ENCODE measurements at places on chromosomes 3 and 15. TPM values are rescaled to one million over a fixed set of nuclear protein-coding genes. Genes with fewer than 3 reads are reported as not detected.
A peak's percentile ranks its signal among the peaks of the same experiment; 100 is the strongest.

- ATAC-seq, result no peak
Observed at GRCh38 chr15:56552659-56553058, 87.7 kb upstream of the MNS1 start.

GRCh38 chr15:51759557-51760070 is 8.2 kb downstream of the TMOD2 start:
- ATAC-seq, result no peak

DNA sequence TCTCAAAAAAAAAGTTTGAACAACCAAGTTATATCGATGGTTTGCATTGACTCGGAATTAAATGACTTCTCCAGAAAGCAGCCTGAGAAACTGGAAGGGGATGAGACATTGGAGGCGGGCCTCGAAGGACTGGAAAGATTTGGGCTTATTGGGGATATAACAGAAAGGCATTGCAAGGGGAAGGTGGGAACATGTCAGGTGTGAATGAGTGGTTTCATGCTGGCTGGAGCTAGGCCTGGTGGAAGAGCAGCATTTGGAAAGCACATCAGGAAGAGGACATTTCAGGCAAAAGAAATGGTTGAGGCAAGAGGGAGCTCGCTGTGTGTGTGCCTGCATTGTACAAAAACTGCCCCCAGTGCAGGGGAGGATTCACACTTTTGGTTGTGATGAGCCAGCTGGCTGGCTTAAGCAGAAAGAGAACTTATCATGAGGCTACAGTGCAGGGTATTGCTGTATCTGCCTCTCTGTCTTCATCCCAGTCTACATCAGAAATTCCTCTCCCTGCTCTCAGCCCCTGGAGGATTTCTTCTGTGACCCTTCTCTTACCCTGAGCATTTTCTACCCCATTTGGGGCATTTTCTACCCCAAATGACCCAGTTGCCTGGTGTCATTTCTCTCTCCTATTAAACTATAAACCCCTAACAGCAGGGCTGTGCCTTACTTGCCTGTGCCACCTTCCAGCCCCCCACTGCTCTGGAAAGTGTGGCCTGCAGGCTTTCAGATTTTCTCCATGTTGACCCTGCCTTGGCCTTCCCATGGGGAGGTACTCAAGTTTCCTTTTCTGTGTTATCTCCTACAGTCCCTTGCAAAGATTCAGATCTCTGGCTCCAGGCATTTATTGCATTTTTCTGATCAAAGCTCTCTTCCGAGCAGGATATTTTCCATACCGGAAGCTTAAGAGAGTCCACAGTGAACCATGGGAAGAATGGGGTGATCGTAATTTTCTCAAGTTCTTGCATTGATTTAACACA is 64.4 kb upstream of the FLNB start:
- ATAC-seq, result no peak

DNA sequence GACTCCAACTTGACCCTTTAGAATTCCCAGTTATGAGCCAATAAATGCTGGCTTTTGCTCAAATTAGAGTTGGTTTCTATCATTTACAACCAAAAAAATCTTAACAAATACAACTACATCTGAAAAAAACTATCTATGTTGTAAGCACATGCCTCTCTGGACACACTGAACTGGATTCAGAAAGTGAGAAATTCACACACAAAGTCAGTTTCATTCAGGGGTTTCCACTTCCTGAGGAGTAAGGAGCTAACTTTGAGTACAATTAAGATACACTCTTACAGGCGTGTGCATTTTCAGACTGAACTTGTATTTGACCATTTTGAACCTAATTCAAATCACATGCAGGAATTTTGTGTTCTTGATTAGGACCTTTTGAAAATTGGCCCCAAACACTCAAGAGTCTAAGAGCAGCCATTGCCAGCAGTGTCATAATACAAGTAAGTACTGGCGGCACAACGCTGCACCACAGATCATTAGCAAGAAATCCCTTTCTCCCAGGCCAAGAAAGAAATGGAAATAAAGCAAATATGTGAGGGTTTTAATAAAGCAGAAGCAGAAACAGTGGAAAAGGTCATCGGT is 31.2 kb downstream of the LINS1 start:
- peak; percentile 32 for ATAC-seq

DNA sequence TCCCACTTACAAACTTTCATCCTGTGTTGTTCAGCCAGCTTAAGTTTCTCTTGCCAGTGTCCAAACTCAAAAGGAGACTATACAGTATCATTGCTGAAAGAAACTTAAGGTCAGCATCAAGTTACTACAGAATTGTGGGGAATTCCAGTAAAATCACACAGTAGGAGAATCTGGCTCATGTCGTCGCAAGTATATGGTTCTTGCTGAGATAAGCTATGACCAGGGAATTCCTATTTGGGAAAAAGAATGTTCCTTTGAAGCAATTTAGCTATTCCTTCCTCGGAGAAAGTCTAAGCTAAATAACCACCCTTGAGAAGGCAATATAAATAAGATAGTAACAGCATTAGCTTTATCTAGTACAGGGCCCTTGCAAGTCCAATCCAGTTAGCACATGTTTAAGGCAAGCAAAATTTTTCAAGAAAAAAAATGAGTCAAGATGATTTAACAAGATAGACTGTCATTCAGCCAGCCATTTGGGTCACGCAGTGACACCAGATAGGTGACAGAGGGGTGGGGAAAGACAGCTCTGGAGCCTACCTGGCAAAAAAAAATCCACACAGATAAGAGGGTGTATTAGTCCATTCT is 78.2 kb upstream of the THBS1 start:
- no peak for ATAC-seq

- ATAC-seq, result no peak
Observed at GRCh38 chr3:129517516-129517915, 10.9 kb upstream of the RHO start.

- peak; percentile 46 for ATAC-seq
Observed at GRCh38 chr3:122586098-122586497, 8.6 kb downstream of the PARP15 start.

- ATAC-seq, result no peak
Observed at GRCh38 chr3:152672320-152672649, 162.6 kb upstream of the P2RY1 start.

The SKIC8 gene
- total RNA-seq, result 33.7 TPM

The ARPP21 gene
- total RNA-seq, result not detected

DNA sequence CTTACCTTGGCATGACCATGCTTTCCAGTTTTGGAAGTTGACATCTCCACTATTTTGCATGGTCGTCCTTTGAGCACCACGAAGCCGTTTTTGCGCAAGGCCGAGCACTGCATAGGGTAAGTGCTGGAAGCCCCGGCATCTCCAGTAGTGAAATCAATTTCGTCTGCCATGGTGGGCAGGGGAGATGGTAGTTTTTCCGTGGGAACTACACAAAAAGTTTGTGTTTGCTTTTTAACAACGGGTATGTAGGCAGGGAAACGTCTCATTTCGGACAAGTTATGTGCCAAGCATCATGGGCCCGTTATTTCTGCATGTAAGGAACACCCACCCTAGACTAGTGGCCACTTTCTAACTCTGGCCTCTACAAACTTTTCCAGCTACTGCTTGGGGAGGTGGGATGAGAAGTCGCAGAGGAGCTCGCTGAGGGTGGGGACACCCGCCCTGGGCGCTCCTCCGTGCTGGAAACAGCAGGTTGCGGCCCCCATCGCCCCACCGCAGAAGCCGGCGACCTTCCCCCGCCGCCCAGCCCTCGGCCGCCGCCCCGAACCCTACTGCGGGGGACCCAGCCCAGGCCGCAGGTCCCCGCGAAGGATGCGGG is 701 bp downstream of the EIF5A2 start:
- no peak for ATAC-seq

The ARHGEF26 gene
- 0.13 TPM for total RNA-seq

The JAGN1 gene
- total RNA-seq, result 32.0 TPM

DNA sequence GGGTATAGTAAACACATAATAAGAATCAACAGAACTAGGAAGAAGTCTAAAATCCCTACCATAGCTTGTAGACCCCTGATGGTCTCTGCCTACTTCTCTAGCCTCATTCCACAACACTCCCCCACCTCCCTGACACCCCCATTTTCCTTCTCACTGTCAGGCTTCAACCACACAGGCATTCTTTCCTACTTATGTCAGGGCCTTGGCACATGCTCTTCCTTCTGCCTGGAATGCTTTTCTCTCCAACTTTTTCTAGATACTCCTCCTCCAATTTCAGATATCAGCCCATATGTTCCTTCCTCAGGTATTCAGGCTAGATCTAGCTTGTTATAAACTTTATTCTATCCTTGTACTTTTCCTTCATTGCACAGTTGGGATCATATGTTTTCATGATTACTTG is 106.0 kb upstream of the MRPL3 start:
- ATAC-seq, result no peak

Data from activated T-helper 17 cell treated with anti-CD3 and anti-CD28 coated beads, Interleukin-2, amount 50 U/mL, for 72 hours (primary cell).